ENCODE measurements at places on chromosomes 1 and 21.

DNA sequence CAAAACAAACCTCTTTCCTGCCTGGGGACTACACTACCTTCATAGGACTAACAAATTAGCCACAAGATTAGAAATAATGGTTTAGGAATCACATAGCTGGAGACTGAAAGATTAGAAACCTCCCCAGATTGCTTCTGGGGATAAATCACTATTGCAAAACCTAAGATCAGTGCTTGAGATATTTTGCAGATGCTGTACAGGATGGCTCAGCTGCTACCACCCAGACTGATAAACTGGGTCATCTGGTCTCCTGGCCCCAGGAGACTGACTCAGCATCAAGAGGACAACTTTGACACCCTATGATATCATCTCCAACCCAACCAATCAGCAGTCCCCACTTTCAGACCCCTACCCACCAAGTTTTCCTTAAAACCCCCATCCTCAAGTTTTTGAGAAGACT, 137.0 kb downstream of the LRRC53 start:
- DNase-seq = no peak

GRCh38 chr1:97608272-97608671, 312.6 kb downstream of the DPYD start:
- peak; percentile 9 for DNase-seq

GRCh38 chr1:31767225-31767624, 3.1 kb upstream of the ADGRB2 start:
- DNase-seq = no peak

DNA sequence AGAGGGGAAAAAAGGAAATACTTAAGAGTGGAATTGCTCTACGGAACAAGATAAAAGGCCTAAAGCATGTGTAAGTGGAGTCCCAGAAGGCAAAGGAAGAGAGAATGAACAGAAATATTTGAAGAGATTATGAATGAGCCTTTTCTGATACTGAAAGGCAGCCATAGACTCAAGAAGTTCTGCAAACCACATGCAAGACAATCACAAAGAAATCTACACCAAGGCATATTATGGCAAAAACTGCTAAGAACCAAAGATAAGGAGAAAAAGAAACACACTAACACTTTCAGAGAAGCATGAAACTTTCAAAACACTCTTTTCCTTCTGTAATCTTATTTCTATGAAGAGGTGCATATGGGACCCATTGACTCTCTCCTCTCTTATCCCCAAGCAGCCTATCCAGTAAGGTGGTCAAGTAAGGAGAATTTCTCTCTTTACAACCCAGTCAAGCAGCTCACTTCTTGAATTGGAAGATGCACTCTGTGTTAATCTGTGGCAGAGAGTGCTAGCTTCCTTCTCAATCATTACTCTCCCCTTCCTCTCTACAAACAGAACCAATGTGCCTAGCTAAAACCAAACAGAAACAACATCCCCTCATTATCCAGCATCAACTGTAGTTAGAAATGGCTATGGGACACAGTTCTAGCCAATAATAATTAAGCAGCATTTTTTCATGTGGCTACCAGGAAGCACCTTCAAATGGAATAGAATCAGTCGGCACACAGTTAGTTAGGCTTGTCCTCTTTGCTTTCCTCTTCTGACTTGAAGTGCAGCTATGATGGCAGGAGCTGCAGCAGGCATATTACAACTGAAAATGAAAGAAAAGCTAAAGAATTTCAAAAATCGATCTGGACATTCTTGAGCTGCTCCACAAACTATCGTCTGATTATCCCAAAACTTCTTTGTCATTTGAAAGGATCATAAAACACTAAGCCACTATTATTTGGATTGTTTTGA, 25.9 kb downstream of the KRTAP19-8 start:
- peak; percentile 15 for DNase-seq

DNA sequence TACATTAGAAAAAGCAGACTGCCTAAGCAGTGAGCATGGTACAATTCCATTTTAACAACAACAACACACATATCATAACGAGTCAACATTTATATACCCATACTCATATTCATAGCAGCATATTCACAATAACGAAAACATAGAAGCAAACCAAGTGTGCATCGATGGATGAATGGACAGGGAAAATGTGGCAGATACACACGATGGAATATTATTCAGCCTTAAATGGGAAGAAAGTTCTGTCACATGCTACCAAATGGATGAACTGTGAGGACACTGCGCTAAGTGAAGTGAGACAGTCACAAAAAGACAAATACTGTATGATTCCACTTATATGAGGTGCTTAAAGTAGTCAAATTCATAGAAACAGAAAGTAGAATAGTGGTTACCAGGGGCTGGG, 9.5 kb upstream of the MAN1C1 start:
- DNase-seq = no peak

DNA sequence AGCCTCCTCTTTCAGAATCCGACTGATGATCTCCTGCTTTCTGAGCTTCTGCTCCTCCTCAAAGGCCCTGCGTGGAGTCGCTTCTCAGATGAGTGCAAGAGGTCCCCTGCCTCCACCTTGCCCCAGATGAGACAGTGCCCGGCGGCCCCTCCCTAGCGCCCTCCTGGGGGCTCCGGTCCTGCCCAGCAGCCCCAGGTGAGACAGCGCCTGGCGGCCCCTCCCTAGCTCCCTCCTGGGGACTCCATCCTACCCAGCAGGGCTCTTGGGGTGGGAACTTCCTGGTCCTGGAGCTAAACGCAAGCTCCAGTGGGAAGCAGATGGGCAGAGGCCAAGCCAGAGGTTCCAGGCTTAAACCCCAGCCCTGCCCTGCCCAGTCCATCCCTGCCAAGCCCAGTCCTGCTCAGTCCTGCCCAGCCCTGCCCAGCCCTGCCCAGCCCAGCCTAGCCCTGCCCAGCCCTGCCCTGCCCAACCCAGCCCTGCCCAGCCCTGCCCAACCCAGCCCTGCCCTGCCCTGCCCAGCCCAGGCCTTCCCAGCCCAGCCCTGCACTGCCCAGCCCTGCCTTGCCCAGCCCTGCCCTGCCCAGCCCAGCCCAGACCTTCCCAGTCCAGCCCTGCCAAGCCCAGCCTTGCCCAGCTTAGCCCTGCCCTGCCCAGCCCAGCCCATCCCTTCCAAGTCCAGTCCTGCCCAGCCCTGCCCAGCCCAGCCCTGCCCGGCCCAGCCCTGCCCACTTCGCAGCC, 34.6 kb downstream of the CFAP74 start:
- DNase-seq = no peak

GRCh38 chr1:19647643-19648042, 3.5 kb downstream of the NBL1 start:
- no peak for DNase-seq

GRCh38 chr1:88661951-88662699, 21.9 kb upstream of the PKN2 start:
- no peak for DNase-seq

DNA sequence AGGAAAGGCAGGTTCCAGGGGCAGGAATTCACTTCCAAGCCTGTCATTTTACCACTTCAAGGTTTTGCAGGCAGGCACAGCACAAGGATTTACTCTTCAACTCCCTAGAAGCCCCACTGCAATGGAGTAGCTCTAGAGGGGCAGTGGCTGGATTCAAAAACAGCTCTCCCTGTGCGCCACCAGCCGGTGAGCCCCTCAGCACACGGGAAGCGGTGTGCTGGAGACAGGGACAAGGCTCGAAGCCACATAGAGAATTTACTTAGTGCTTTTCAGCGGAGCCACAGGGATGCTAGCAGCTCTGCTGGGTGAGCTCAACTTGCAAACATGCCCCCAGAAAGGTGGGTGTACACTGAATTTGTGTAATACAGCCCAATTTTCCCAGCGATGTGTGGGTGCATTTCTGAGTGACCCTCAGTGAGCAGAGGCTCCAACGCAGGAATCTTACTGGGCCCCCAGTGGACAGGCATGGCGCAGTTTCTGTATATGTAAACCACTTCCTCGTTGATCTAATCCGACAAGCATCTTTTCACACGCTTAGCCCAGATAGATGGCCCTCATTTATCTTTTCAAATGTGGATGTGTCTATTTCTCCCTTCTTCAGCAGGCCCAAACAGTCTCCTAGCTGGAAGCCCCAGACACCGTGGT, 10.9 kb downstream of the VWA5B1 start:
- no peak for DNase-seq

DNA sequence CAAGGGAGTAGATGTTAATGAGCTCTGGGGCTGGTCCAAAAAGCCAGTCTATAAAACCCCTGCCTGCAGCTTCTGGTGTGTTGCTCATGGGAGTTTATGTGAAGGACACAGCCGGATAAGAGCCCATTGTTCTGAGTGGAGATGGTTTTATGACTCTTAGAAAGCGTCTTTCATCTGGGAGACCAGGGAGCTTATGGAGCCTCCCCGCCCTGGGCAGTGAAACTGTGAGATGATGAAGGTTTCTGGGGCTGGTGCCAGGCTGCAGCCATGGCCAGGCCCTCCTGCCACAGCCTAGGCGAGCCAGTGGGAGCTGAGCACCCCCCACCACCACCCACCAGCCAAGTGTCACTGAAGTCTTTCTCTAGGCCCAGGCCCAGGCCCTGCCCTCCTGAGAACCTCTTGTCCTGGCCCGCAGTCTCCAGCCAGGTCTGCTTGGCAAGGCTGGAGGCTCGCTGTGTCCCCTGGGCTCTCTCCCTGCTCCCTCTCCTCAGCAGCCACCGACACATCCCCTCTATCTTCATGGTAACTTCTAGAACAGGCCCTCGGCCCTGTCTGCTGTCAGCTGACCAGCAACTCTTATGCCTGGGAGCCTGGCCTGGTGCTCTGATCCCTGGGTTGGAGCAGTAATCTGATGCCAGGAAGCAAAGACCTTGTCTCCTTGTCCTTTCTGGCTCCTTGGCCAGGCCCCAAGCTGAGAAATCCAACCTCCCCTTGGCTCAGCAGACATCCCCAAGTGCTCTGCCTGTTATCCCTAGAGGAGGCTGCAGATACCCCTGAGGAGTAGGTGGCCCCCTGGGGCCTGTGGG, 7.6 kb upstream of the ARHGEF10L start:
- no peak for DNase-seq

DNA sequence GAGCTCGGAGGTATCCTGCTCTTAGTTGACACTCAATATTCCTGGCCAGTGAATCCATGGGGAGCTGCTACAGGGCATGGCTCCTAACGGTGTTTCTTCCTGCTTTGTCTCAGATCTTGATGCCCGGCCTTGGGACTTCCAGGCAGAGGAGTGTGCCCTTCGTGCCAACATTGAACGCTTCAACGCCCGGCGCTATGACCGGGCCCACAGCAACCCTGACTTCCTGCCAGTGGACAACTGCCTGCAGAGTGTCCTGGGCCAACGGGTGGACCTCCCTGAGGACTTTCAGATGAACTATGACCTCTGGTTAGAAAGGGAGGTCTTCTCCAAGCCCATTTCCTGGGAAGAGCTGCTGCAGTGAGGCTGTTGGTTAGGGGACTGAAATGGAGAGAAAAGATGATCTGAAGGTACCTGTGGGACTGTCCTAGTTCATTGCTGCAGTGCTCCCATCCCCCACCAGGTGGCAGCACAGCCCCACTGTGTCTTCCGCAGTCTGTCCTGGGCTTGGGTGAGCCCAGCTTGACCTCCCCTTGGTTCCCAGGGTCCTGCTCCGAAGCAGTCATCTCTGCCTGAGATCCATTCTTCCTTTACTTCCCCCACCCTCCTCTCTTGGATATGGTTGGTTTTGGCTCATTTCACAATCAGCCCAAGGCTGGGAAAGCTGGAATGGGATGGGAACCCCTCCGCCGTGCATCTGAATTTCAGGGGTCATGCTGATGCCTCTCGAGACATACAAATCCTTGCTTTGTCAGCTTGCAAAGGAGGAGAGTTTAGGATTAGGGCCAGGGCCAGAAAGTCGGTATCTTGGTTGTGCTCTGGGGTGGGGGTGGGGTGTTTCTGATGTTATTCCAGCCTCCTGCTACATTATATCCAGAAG, 16.7 kb downstream of the ALX3 start:
- no peak for DNase-seq

DNA sequence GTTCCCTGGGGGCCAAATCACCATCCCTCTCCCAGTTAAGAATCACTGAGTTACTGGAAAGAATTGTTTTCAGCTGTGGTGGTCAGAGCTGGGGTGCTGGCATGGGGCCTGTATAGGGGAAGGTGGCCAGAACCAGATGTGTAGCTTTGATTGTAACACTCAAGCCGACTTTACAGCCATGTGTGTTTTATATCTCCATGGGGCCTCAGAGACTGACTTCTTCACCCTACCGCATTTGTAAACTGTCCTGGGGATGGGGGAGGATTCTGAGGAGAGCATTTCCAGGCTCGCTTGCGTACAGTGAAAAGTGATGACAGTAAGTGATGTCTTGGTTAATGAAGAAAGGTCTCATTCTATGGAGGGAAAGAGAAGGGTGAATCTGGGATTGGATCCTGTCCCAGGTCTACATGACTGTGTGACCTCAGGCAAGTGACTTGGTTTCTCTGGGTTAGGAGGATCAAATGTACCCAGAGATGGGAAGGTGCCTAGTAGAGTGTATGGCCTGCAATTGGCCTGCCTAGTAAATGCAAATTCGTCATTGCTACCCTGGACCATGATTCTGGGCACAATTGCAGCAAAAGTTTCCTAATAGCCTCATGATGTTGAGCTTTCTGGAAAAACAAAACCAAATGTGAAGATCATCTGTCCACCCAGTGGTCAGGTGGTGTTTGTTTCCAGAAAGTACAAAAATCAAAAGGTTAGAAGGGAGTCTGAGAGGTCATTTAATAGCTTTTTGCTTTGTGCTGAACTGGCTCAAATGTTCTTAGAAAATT, 49.7 kb upstream of the RCC2 start:
- no peak for DNase-seq
